ENCODE measurements at places on chromosomes 12 and 14. TPM values are rescaled to one million over a fixed set of nuclear protein-coding genes. Genes with fewer than 3 reads are reported as not detected.

TAS2R19 gene
- 7.3 TPM for total RNA-seq

COCH gene
- 1.7 TPM for total RNA-seq

RFX4 gene
- not detected for total RNA-seq

MIP gene
- total RNA-seq = 0.19 TPM

AHNAK2 gene
- total RNA-seq = 33.0 TPM

PSMC6 gene
- total RNA-seq = 127 TPM

SLC25A47 gene
- total RNA-seq = under 0.01 TPM

GARIN6 gene
- total RNA-seq = not detected

ADSS1 gene
- 1.7 TPM for total RNA-seq

DMAC2L gene
- total RNA-seq = 2.3 TPM

EPYC gene
- total RNA-seq = not detected

C1QL4 gene
- total RNA-seq = 0.38 TPM

TAPBPL gene
- total RNA-seq = 13.5 TPM

IL23A gene
- 0.28 TPM for total RNA-seq

REP15 gene
- 2.9 TPM for total RNA-seq

PTPRR gene
- 2.8 TPM for total RNA-seq

TCL1B gene
- not detected for total RNA-seq

KRT72 gene
- not detected for total RNA-seq

SSTR1 gene
- 0.77 TPM for total RNA-seq

PSMC1 gene
- 139 TPM for total RNA-seq

FRS2 gene
- 33.2 TPM for total RNA-seq

SLCO1B1 gene
- not detected for total RNA-seq

CMKLR1 gene
- under 0.01 TPM for total RNA-seq
